ENCODE measurements at places on chromosomes 11 and 22.
A peak's percentile ranks its signal among the peaks of the same experiment; 100 is the strongest.

DNA sequence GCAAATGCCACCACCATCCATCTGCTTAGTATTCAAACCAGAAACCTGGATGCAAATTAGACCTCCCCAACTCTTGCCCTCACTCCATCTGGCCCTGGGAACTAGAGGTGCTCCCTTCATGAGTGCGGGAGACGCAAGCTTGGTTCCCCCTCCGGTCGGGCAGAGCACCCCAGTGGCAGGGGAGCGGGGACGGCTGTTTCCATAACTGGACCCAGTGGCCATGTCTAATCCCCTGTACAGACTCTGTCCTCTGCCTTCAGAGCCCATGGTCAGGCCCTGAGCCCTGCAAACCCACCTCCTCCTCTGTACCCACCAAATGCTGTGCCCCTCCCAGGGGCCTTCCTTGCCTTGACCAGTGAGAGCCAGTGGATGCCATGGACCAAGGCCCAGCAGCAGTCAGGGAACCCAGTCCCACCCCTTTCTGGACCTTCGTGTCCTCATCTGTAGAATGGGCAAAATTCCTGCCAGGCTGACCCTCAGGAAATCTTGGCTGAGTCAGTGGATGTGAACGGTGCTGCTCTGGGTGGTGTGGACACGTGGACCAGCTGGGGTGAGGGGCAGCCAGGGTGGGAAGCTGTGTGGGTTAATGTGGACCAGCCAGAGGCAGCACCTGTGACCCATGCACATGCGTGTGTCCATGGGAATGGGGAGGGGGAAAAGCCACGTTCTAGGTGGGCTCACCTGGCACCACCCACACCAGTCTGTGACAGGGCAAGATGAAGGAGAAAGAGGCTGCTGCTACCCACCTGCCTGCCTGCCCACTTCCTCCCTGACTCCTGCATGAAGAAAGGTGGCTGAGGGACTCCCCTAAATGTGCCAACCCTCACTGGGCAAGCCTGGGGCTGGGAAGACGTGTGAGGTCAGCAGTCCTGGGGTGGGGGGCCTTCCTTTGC is 72.8 kb downstream of the LRRC32 start:
- DNase-seq, result peak; percentile 44

- no peak for DNase-seq
These were observed 1155.1 kb downstream of the FAM181B start for GRCh38 chr11:81578571-81578970.

DNA sequence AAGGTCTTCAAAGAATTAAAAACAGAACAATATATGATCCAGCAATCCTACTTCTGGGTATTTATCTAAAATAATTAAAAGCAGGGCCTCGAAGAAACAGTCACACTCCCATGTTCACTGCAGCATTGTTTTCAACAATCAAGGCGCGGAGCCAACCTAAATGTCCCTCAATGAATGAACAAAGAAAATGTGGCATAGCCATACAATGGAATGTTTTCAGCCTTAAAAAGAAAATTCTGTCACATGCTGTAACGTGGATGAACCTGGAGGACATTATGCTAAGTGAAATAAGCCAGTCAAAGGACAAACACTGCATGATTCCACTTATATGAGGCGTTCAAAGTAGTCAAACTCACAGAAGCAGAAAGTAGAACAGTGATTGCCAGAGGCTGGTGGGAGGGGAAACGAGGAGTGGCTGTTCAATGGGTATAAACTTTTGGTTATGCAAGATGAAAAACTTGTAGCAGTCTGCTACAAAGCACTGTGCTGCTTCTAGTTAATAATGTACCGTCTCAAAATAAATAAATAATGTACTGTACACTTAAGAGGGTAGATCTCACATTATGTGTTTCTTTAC is 41.2 kb downstream of the SNX19 start:
- DNase-seq, result no peak

GRCh38 chr11:129959687-129960086 is 42.9 kb downstream of the PRDM10 start:
- DNase-seq, result no peak

- DNase-seq, result no peak
These were observed 1.1 kb upstream of the PRG2 start for GRCh38 chr11:57391539-57391938.

DNA sequence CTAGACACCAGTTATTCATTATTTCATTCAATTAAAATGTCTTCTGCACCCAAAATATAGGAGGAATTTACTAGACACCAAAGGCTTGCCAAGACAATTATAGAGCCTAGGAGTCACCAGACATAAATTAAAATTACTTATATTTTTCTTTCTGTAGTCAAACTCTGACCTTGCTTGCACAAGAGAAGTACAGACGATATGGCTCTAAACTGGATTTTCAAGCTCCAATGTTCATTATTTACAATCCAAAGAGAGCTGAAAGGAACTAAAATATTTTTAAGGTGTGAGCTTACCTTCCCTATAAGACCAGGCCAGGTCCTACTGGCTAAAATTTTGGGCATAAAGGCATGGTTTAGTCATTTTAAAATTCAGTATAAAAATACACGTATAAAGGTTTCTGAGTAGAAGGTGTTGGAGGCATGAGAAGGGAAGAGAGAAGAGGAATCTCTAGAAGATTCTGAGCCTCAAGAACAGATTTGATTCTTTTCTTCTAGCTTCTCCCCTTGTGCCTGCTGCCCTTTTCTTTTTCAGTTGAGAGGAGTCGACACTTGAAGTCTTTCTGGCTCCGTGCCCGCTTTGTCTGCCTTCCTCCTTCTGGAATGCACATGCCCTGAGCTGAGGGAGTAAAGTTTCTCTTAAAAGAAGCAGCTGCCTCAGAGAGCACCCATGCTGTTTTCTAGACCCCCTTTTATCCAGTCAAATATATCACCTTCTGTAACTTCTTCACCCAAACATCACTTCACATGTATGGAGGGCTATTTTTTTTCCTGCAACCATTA is 13.5 kb downstream of the C11orf97 start:
- DNase-seq, result no peak

GRCh38 chr22:36865346-36865745 is 4.5 kb downstream of the NCF4 start:
- DNase-seq, result peak; percentile 84

DNA sequence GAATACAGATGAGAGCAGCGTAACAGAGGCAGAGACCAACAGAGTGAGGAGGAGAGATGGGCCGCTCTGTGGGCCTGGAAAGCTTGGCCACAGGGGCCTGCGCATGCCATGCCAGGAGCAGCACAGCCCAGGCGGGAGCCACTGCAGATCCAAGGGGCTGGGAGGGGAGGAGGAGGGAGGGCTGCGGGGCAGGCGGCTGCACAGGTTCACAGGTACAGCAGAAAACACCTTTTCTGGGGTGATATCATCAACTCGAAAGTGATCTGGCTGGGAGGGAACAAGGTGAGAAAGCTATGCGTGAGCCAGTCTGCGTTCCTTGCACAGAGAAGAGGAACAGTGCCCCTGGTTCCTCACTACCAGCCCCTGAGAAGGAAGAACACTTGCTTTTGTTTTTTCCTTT is 14.8 kb downstream of the VPS37C start:
- no peak for DNase-seq

GRCh38 chr22:49948958-49949913 is 11.3 kb upstream of the PIM3 start:
- peak; percentile 53 for DNase-seq

DNA sequence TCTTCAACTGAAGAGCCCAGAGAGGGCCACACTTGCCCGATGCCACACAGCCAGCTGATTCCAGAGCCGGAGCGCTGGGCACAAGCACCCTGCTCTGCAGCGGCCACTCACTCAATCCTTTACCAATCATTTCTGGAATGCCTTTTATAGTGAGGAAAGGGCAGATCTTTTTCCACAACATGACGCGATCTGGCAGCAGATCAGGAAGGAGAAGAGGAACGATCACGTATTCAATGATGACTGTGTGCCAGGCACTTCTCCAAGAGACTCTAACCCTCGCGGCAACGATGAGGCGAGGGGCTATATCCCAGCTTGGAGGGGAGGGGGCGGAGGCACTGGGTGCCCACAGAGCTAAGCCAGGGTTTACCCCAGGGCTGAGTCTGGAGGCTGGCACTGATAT is 56.3 kb upstream of the TCF20 start:
- DNase-seq, result no peak

DNA sequence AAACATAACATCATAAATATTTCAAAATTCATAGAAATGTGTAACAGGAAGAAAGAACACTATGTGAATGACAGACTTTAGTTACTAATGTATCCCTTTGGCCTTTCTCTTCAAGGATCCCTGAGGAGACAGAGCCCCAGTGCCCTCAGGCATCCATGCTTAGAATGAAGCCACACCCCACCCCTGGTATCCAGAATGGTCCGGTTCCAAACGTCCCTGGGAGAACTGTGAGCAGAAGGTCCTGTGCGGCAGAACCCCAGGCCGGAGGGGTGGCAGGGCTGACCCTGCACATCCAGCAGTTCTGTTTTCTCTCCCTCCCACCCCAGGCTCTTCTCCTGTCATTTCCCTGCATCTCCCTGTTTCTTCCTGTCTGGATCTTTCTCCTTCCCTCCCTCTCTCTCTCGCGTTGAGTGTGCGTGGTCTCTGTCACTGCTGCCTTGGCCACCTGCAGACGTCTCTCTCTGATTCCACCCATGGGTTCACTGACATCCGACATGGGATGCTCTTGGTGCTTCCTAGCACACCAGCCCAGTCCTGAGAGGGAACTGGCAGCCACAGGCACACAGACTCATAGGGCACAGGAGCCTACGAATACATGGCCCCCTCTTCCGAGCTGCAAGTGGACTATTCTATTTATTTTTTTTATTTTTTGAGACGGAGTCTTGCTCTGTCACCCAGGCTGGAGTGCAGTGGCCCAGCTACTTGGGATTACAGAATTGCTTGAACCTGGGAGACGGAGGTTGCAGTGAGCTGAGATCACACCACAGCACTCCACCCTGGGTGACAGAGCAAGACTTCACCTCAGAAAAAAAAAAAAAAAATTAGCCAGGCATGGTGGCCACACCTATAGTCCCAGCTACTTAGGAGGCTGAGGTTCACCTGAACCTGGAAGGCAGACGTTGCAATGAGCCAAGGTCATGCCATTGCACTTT is 5.7 kb downstream of the RFPL1 start:
- DNase-seq, result no peak

DNA sequence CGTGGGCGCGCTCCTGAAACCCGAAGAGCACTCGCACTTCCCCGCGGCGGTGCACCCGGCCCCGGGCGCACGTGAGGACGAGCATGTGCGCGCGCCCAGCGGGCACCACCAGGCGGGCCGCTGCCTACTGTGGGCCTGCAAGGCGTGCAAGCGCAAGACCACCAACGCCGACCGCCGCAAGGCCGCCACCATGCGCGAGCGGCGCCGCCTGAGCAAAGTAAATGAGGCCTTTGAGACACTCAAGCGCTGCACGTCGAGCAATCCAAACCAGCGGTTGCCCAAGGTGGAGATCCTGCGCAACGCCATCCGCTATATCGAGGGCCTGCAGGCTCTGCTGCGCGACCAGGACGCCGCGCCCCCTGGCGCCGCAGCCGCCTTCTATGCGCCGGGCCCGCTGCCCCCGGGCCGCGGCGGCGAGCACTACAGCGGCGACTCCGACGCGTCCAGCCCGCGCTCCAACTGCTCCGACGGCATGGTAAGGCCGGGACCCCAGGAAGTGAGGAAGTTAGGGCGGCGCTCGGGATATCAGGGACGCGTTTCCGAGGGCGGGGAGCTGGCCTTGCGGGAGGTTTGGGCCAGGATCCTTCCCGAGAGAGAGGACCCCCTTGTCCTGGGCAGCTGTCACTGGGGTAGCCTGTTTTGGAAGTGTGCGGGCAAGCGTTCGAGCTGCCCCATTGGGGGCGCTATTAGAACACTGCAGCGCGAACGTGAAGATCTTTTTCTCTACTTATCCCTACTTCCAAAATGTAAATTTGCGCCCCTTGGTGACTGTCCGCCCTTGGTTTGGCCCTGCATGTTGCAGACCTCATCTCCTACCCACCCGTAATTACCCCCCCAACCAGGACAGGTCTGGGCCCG is 796 bp downstream of the MYOD1 start:
- peak; percentile 88 for DNase-seq

DNA sequence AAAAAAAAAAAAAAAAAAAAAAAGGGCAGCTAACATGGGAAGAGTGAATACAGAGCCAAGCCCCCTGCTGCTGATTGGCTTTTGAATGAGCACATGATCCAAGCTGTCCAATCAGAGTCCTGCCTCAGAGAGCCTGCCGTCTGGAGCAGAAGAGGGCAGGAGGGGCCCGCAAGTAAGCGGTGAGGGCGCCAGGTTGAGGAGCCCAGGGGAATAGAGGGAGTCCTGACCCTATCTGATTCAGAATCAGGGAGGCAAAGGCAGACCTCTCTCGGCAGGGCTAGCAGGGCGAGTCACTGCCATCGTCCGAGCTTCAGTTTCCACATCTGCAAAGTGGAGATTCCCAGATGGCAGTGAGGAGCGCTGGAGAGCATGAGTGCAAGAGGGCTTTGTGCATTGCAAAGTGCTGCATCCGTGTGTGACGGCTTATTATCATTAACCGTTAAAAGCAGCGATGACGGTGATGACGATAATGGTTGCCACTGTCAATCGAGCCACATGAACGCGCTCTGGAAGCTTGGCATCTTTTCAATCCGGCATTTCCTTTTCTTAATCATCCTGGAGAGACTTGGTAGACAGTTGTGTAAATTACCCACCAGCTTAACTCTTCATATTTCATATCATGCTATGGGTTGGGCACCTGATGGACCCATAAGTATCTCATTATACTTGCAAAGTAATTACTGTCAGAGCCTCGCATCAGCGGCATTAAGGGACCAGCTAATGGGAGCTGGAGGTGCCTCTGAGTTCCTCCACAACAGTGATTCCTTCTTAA is 68.6 kb upstream of the ATXN10 start:
- DNase-seq, result peak; percentile 93

DNA sequence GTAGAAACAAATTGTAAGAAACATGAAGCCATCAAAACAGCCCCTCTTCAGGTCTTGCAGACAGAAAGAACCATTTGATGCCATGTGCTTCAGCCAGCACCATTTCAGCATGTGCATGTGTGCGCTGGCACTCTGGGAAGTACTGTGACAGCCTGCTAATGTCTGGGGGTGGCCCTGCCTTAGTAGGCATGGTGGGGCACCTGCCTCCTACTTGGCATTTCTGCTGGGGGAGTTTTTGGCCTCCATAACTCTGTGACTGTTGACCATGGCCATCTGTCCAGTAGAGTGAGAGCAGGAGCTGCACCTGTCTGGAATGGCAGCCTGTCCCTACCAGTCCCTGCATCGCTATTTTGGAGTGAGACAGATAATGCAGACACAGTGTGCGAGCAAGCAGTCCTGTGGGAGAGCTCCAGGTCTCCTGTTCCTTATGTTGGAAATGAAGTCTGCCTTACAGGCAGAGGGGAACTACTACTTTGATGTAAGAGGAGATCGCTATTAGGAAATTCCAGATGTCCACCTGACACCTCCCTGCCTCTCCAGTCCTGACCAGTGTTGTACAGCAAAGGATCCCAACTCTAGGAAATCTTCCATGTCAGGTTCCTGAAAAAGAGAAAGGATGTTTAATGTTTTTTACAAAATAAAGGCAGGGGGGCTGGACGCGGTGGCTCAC is 102.5 kb downstream of the ATXN10 start:
- DNase-seq, result no peak

DNA sequence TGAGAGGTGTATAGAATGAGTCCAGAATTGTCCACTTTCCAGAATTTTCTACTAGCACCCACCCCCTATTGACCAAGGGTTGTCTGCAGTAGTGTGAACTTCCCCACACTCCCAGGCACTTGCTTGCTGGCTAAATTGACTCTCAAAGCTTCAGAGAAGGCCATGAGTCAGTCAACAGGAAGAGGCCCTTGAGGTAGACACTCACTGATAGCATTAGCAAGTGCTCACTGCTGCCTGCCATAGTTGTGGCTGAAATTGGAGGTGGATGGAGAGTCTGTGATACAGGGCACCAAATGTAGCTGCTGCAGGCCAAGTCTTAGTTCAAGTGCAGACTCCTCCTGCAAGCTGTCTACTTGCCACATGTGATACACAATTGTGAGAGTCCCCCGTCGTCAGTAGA is 156.8 kb downstream of the SPON1 start:
- DNase-seq, result no peak
